Stromal cell of bone marrow (primary cell): ENCODE measurements at places on chromosomes 3 and 15.

GRCh38 chr3:168141405-168141998 lies 45.8 kb upstream of the GOLIM4 start:
- DNase-seq: no peak

DNA sequence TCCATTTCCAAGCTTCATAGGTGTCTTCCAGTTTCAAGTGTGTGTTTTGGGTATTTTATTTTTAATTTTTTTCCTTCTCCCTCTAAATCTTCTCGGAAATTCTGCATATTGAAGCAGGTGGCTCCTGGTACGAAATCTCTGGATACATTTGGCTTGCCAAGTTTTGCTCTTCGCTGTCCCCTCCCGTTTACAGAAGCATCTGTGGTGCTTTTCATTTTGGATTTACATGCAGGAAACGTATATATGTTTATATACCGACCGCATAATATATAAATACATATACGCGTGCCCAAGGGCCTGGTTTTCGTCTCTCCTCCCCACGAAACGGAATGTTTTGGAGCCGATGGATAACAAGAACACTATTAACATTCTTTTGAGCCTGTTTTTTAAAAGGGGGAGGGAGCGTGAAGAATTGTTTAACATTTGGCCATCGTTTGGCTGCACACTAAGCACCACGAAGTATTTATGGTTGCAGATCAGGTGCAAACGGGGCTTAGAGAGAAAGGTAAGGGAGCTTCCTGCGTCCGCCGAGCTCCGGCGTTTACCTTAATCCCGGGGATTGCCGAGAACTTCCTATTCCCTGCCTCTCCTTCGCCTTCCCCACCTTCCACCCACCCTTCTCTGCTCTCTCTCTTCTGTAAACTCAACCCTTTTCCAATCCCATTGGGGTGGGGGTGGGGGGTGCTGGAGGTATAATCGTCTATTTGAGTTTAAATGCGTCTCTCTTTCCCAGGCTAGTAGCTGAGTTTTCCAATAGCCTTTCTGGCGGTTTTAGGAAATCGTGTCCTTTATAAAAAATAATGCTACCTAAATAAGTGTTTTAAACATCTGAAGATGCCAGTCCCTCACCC lies 1.1 kb upstream of the NLGN1 start:
- DNase-seq: no peak

GRCh38 chr15:74552773-74553441 lies 11.9 kb downstream of the ARID3B start:
- DNase-seq: no peak

DNA sequence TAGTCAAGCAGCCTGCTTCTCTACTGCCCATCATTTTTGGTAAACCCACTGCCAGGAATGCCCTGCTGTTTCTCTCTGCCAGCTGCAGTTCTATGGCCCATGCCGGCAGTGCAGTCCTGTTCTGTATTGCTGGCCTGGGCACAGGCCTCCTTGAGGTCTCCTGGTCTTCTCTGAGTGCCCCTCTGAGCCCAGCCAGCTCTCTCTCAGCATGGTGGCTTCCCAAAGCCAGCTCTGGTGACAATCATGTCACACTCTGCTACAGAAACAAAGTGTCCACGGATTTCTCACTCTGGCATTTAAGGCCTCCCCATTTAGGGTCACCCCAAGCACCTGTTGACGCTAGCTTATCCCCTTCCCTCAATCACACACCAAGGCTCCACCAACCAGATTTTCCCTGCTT lies 24.5 kb downstream of the SRPRB start:
- DNase-seq: no peak

DNA sequence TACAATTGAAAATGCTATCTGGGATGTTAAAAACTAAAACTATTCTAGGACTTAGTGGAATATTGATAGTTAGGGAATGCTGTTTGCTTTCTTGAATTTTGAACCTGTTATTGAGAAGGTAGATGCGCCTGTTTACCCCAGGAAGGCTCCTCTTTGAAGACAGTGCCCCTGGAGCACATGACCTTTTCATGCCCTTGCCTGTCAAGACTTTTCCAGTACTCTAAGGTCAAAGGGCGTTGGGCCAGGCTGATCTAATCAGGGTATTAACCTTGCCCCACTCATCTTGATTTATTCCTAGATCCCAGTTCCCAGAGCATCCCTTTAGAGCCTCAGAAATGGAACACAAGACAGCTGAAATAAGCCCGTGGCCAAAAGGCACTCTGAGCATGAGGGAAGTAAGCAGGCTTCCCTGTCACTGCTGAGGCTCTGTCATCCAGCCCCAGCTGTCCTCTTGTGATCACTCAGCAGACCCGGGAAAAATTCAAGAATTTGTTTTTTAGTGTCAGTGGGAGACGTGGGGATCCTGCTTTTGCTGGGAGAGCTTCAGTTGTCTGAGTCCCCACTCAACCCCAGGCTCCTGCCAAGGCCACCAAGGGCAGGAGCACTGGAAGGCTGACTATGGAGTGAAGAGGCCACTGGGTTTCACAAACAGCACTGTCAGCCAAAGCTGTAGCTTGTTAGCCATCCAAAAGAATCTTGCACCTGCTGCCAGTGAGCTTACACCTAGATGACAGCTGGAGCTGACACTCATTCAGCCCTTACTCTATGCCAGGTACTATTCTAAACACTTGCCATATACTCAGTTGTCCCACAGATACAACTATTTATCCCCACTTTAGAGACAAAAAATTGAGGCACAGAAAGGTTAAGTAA lies 169.0 kb downstream of the PGPEP1L start:
- no peak for DNase-seq

- no peak for DNase-seq
These were observed 4.6 kb downstream of the PARP3 start for GRCh38 chr3:51946796-51947195.

GRCh38 chr3:59655418-59656015 lies 605.7 kb upstream of the CFAP20DC start:
- peak; percentile 29 for DNase-seq

DNA sequence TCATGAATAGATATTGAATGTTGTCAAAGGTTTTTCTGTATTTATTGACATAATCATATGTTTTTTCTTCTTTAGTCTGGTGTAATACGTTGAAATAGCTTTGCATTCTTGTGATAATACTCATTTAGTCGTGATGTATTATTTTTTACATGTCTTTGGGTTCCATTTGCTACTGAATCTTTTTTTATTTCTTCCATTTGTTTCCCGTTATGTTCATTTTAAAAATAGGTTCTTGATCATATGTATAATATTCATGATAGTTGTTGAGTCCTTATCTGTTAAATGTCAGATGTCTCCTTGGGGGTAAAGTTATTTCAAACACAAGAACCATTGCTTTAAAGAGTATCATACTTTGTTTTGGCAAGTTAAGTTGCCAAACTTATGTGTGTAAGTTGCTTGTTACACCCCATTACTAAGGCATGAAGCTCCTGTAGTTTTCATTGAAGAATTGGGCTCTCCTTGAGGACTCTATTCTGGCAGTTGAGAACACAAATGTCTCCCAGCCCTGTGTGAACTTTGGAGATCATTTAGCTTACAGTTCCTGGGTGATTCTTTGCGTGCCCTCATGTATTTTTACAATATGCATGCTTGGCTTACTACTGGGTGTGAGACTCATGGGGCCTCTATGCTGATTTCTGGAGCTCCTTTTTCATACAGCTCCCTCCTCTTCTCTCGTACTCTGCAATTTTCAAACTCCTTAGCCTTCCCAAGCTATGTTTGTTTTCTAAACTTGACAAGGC lies 8.3 kb downstream of the AKAP13 start:
- DNase-seq: no peak

DNA sequence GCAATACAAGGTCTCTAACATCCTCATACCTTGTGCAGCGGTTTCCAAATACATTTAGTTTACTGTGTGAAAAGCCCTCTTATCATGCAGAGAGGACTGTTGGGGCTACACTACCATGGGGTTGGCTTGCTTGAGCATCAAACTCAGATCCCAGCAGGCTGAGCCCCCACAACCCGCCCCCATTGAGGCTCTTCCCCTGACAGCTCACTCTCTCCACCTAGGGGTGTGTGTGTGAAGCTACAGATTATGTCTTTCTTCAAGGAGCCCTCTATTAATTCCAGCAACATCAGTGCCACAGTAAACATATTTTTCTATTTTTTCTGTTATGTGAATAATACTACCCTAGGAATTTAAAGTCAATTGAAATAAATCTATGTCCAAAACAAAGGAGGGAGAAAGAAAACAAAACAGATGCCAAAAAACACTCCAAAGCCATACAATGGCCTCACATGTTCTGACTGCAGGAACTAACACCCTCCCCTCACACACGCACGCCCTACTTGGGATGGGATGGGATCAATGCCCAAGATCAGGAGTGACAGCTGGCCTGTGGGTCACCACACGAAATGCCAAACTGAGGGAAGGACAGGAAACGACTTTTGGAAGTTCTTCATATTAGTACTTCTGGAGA lies 14.7 kb downstream of the TM4SF4 start:
- no peak for DNase-seq

DNA sequence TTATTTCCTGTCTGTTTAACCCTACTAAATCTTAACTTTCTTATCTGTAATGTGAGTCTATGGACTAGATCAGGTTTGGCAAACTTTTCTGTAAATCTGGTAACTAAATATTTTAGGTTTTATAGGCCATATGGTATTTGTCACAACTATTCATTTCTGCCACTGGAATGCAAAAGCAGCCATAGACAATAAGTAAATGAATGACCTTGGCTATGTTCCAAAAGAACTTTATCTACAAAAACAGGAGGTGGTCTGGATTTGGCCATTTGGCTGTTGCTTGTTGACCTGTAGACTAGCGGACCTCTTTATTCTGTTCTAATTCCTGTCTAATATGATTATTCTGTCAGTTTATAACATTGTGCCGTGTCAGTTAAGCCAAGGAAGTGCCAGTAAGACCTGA lies 314.2 kb downstream of the LPP start:
- DNase-seq: no peak

GRCh38 chr3:43855674-43856299 lies 165.0 kb downstream of the ABHD5 start:
- DNase-seq: peak; percentile 57

GRCh38 chr3:43394041-43394554 lies 107.8 kb downstream of the SNRK start:
- DNase-seq: peak; percentile 14

GRCh38 chr3:32989171-32989570 lies 37.7 kb downstream of the CCR4 start:
- no peak for DNase-seq

DNA sequence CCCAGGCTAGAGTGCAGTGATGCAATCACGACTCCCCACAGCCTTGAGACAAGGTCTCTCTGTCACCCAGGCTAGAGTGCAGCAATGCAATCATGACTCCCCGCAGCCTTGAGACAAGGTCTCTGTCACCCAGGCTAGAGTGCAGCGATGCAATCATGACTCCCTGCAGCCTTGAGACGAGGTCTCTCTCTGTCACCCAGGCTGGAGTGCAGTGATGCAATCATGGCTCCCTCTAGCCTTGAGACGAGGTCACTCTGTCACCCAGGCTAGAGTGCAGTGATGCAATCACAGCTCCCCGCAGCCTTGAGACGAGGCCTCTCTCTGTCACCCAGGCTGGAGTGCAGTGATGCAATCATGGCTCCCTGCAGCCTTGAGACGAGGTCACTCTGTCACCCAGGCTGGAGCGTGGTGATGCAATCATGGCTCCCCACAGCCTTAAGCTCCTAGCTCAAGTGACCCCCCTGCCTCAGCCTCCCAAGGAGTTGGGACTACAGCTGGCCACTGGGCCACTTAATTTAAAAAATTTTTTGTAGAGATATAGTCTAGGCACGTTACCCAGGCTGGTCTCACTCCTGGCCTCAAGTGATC lies 26.1 kb downstream of the TFRC start:
- DNase-seq: no peak

DNA sequence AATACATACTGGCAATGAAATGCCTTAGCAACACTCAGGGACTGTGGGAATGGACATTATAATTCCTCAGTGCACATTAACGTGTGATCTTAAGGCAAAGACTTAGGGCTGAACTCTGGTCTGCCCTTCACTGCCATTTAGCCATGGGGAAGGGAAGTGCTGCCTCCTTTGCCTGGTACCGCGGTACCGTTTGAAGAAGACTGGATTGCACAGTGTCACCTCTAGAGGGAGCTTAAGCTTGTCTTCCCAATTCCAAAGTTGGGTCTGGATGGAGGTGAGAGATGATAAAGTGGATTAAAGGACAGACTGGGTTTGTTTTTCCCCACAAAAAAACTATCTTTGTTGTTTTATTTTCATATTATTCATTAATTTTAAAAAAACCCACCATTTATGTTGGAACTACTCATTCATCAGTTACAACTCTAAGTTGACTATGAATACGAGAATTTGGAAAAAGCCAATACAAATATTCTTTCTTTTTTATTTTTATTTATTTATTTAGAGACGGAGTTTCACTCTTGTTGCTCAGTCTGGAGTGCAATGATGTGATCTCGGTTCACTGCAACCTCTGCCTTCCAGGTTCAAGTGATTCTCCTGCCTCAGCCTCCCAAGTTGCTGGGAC lies 60.0 kb upstream of the SYN2 start:
- peak; percentile 1 for DNase-seq

- no peak for DNase-seq
These were observed 220.7 kb downstream of the FHIT start for GRCh38 chr3:61030469-61031035.

DNA sequence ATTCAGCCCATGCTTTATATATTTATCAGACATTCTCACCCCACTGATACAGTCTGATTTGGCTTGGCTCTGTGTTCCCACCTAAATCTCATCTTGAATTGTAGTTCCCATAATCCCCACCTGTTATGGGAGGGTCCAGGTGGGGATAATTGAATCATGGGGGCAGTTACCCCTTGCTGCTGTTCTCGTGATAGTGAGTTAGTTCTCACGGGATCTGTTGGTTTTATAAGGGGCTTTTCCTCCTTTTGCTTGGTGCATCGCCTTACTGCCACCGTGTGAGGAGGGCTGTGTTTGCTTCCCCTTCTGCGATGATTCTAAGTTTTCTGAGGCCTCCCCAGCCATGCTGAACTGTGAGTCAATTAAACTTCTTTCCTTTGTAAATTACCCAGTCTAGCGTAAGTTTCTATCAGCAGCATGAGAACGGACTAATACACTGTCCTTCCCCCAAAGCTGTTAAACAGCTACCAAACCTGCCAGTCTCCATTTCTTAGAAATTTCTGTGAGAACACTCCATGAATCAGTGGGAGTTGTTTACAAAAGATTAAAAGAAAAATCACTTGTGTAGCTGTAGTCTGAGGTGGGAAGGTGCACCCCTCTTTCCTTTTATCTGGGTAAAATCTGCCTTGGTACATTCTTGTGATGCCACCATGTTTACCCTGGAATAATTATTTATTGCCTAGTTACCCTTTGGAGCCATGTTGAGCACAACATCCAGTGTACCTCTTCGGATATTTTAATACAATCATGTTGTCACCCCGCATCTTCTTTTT lies 160.5 kb downstream of the THSD4 start:
- no peak for DNase-seq
